ENCODE measurements at places on chromosomes 7 and 10.

DNA sequence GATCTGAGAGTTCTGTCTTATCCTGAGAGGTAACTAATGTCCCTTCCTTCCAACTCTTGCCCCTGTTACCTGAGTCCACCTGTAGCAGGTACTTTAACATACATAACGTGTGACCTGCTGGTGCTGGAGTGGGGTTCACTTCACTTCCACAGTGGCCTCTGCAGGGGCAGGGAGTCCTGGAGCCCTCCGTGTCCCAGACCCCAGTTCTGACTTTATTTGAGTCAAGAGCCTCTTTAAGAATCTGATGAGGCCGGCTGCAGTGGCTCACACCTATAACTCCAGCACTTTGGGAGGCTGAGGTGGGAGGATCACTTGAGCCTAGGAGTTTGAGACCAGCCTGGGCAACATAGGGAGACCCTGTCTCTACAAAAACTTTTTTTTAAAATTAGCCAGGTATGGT is 117.0 kb upstream of the RET start:
- no peak for DNase-seq

- DNase-seq = peak; percentile 41
These were observed 229.5 kb upstream of the FZD1 start for GRCh38 chr7:91034459-91035368.

- DNase-seq = no peak
These were observed 622.5 kb downstream of the TYW1 start for GRCh38 chr7:67619175-67619574.

GRCh38 chr10:130179640-130180039 is 43.4 kb downstream of the GLRX3 start:
- DNase-seq = peak; percentile 57

DNA sequence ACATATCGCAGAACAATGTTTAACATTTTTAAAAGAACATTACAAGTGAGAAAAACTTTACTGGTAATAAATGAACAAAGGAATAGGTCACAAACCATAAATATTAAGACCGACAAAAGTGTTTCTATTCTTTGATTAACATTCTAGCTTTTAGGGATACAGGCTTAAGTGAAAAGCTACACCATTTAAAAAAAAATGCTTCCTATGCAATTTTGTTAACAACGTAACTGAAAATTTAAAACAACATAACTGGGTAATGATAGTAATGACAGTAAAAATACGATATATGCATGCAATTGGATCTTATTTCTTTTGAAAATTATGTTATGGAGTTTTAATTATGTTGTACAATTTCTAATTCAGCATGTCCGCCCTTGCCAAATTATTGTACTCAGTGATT is 49.7 kb upstream of the THSD7A start:
- DNase-seq = no peak

DNA sequence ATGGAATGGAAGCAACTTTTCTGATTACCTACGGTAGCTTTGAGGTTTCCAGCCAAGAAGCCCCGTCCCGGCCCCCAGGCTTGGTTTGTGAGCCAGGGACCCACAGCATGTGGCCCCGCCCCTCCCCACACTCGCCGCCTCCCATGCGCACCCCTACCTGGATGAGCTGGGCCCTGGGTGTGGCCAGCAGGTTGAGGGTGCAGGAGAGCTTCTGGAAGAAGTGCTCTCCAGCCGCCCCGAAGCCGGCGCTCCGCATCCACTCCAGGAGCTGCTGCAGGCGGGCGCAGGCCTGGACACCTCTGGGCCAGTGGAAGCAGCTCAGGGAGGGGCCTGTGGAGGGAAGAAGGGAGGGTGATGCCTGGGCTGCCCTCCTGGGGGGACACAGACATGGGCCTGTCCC is 39.7 kb downstream of the AP5Z1 start:
- no peak for DNase-seq

DNA sequence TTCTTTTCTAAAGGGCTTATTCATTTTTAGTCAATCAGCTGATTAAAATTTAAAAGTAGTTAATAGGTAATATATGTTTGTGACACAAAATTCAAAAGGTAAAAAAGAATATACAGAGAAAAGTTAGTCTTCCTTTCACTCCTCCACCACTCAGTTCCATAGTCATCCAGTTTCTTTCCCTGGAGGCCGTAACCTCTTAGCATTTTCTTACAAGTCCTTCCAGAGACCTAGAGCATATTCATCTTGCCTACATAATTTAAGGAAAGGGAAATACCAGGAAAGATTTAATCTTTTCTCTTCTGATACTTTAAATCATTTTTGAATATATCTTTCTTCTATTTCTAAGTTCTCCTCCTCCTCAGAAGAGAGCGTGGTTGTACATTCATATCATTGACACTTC is 10.1 kb downstream of the GBF1 start:
- no peak for DNase-seq

GRCh38 chr7:28939844-28940544 is 18.1 kb downstream of the TRIL start:
- no peak for DNase-seq

- DNase-seq = peak; percentile 55
These were observed 154.8 kb upstream of the PRSS58 start for GRCh38 chr7:142412551-142413193.

- no peak for DNase-seq
These were observed 125.7 kb downstream of the FOXP2 start for GRCh38 chr7:114540291-114540690.

DNA sequence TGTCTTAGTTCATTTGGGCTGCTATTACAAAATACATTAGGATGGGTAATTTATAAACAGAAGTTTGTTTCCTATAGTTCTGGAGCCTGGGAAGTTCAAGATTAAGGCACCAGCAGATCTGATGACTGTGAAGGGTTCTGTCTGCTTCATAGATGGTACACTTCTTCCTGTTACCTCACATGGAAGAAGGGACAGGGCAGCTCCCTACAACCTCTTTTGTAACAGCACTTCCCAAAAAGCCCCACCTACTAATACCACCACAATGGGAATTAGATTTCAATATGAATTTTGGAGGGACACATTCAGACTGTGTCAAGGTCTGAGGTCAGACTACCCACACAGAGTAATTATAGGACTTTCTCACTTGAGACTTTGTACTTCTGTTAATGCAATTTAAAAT is 260.3 kb downstream of the ARHGAP12 start:
- no peak for DNase-seq

DNA sequence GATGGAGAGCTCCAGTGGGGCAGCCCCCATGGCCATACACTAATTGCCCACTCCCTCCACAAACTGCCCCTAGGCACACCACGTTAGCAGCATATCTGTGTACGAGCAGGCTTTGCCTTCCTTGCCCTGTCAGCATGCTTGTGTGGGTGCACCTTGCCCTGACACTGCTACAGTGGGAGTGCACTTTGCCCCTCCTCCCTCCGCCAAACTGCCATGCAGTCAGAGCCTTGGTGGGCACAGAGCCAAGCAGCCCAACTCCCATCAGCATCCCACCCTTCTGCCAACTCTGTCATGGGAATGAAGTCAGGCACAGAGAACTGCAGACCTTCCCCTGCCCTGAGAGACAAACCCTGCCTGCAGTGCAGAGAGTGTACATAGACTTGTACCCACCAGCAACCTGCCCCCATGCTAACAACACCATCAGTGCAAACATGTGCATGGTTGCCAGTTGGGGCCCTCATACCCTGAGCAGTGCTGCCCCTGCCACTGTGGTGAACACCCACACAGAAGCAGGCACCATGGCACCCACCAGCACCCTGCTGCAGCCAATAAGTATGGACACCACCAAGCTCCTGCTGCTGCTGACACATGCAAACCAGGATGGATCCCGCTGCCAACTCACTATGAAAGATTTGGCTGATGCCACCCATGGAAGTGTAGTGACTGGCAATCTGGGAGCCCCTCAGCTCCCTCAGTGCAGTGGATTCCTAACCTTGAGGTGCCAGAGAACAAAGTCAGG is 1197.7 kb upstream of the CELF2 start:
- no peak for DNase-seq

DNA sequence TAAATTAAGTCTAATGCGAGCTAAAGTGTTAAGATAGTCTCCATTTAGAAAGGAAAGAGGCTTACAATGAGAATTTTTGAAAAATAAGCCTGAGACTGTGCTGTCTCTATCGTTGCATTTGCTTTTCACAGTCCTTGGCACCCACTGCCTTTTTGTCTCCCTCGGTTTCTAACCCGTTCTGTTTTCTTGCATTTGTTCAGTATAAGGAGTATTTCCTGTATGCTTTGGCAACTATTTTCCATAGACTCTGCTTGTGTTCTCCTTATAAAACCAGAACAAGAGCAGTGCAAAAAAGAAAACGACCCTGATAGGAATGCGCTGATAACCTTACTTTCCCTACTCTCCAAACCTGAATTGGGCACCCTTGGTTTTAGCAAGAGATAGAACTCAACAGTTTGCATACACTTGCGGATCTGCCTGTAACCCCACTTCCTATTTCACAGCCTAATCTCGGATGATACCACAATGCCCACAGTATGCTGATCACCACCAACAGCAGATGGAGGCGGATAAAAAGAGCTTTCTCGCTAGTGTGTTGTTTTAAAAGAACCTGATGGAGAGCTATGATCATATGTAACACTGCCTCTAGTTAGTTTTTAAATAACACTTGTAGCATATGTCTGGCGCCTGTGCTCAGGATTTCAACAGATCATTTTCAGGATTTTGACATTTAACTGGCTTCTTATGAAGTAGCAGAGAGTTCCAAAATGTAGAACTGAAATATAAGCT is 1.6 kb upstream of the ARHGAP12 start:
- no peak for DNase-seq

DNA sequence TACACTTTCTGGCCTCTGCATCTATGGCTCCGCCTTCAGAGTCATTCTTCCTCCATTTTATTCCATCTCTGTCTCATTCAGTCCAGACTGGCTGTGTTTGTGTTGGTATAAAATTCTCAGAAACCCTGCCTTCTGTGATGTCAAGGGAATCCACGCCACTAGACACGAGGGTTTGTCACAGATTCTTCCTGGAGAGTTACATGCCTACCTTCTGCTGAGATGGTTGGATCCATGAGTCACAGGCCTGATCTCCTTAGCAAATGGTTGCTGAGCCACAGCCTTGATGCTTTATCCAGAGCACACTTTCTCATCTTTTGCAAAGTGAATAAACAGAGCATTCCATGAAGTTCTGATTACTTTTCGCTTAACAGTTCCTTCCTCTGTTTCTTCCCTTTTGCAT is 35.9 kb upstream of the TSPAN33 start:
- no peak for DNase-seq

- no peak for DNase-seq
These were observed 716.1 kb downstream of the PARD3 start for GRCh38 chr10:34098821-34099567.

DNA sequence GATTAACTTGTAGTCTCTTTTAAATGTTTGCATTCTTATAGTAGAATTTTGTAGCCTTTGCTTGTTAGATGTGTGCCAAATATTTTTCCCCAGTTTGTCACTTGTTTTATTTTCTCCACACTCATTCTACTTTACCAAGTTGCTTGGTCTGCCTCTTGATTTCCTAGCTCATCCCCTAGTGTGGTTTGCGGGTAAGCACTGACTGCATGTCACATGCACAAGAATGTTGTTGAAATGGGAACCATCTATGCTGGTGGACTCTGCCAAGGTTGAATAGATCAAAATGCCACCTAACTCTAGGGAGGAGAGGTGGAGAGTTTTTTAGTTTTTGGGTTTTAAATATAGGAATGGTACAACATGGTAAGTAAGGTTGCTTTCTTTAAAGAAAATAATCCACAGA is 47.6 kb downstream of the FZD1 start:
- DNase-seq = no peak

- DNase-seq = no peak
These were observed 1.7 kb upstream of the CD36 start for GRCh38 chr7:80636709-80637108.

DNA sequence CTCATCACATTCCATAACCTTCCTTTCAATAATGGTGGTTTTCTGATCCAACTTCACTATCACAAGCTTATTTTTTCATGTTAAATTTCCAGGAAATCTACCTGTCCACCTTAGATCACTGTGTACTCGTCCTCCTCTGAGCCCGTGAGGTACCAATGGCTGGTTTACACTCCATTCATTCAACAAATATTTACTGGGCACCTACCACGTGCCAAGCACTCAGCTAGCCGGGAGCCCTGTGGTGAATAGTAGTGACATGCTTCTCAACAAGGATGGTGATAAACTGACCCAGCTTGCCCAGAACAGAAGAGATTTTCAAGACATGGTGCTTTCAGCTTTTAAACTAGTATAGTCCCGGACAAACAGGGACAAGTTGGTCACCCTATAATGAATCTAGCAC is 98.2 kb downstream of the FAM204A start:
- DNase-seq = no peak

GRCh38 chr10:131013281-131013912 is 298.1 kb downstream of the TCERG1L start:
- no peak for DNase-seq

GRCh38 chr10:55398497-55398882 is 597.5 kb upstream of the PCDH15 start:
- DNase-seq = no peak

DNA sequence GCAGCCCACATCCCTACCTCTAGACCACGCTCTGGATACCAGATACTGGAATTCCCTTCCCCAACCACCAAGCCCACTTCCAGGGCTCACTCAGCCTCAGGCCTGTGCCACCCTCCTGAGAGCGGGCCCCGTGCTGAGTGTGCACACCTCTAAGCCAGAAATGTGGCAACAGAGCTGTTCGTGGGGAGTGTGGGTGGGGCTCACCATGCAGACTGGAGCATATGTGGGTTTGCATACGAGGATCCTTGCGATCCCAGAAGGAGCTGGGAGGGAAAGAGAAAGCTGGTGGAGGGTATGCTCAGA is 13.0 kb upstream of the LIMK1 start:
- no peak for DNase-seq

DNA sequence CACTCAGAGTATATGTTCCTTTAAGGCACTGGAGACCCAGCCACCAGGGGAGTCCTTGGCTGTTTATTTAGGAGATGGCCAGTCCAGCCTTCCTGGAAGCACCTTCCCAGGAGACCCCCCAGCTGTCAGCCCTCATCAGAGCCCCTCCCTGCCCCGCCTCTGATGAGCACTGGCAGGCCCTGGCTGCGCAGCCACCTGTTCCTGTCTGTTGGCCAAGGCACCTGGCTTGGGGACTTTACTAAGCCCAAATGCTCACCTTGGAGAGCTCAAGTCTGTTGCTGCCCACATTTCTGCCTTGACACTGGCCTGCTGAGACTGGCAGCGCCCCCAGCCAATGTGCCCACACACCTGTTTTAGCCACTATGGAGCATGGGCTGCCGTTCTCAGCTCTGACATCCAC is 124.7 kb downstream of the ELMO1 start:
- no peak for DNase-seq

GRCh38 chr10:31947144-31947926 is 18.7 kb upstream of the ARHGAP12 start:
- DNase-seq = no peak

GRCh38 chr7:151248346-151249033 is at the start of gene SMARCD3:
Gene SMARCD3, minus strand, starts transcription at chr7:151248694. Its CDS starts 132 bp downstream, at chr7:151248562.
- no peak for DNase-seq

GRCh38 chr7:1599640-1600395 is 30.0 kb upstream of the PSMG3 start:
- no peak for DNase-seq

Data from activated CD4-positive, alpha-beta T cell treated with anti-CD3 and anti-CD28 coated beads for 48 hours (primary cell).